Stimulated activated CD4-positive, alpha-beta T cell treated with anti-CD3 and anti-CD28 coated beads, Interleukin-4, amount 100 ng/mL, for 48 hours (primary cell): ENCODE measurements at places on chromosomes 5 and 9.

DNA sequence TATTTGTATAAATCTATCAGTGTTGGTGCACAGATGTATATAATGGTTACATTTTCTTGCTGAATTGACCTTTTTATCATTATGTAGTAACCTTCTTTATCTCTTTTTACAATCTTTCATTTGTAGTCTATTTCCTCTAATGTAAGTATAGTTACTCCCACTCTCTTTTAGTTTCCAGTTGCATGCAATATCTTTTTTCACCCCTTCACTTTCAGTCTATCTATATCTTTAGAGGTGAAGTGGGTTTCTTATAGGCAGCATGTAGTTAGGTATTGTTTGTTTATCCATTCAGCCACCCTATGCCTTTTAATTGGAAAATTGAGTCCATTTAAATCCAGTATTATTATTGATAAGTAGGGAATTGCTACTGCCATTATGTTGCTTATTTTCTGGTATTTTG, 6.1 kb upstream of the EMB start:
- no peak for DNase-seq

GRCh38 chr5:42840842-42841567, 29.3 kb upstream of the SELENOP start:
- DNase-seq = no peak

GRCh38 chr5:103645816-103646215, 83.2 kb upstream of the NUDT12 start:
- DNase-seq = no peak

GRCh38 chr9:5684101-5684500, 55.2 kb downstream of the RIC1 start:
- no peak for DNase-seq
